GM23338 (cell line): ENCODE measurements at places on chromosomes 6 and 20.

DNA sequence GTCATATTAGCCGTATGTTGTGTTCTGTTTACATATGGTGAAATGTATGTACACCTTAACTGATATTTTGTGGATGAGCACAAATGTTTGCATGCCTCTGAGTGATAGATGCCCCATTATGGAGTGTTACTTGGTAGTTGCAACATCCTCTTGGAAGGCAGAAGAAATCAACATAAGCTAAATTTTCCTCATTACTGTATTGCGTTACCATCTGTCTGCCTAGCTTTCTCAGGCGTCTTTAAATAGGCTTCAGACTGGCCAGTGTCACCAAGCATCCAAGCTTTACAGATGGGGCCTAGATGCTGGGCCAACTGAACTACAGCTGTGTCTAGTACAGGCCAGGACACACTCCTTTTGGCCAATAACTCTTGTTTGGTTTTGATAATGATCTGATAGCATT, 250.6 kb downstream of the SAMD5 start:
- no peak for DNase-seq

- no peak for DNase-seq
Measured at GRCh38 chr6:143955971-143956370, 52.1 kb downstream of the PLAGL1 start.

DNA sequence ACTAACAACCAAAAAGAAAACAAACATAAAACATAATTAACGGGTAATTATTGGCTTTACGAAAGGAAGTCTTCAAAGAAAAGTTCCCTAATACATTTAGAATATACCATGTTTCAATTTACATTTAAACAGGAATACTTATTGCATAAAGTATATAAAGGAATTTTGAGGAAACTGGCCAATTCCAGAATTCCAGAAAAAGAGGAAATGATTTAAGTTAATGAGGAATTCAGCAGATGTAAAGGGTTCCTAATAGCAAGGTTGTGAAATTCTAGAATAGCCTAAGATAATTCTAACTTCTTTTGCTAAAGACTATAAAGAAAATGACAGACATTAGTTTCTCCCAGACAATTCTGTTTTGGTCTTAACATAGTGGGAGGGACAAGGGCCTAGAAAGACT, 35.0 kb downstream of the DTNBP1 start:
- DNase-seq: no peak

DNA sequence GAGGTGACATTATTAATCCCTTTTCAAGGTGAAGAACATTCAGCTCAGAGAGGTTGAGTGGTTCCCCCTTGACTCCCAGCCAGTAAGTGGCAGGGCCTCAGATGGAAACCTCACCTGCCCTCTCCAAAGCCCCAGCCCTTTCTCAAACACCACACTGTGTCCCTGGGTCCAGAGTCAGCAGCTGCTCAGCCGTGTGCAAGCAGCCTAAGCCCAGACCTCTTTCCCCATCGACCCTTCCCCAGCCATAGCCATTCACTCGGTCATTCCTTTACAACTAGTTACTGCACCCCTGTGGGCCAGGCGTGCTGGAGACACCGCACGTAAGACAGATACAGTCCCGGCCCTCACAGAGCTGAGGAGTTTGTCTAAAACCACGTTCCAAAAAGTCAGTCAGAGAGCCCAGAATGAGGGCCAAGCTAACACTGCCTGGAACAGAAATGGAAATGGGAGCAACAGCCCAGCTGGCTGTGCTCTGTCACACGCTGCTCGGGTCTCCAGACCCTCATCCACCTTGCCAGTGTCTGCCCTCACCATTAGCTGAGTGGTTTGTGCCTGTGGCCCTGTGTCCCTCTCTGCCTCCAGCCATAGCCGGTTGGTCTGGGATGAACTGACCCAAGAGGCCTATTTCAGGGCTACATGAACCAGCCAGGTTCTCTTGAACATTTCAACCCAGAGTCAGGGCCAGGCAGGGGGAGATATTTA, 29.6 kb downstream of the ZC3H12D start:
- no peak for DNase-seq

- DNase-seq: no peak
Measured at GRCh38 chr6:3775847-3776246, 24.3 kb upstream of the PXDC1 start.

GRCh38 chr20:25399037-25399430, 8.4 kb upstream of the ABHD12 start:
- peak; percentile 83 for DNase-seq

DNA sequence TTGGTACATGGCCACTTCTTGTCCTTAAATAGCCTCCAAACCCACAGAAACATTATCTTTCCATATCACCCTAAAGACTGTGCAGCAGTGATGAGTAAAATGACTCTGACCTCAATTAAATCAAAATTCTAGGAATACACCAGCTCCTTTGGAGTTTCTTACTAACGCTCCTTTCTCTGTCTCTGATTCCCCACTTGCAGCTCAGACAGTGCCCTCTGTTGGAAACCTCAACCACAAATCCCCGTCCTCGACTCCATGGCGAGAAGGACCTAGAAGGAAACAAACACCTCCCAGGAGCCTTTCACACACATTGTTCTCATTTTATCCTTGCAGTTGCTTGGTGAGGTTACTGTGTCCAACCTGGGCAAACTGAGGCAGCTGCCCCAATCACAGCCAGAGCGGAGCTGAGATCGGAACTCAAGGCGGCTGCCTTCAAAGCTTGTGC, 17.7 kb upstream of the PARD6B start:
- peak; percentile 78 for DNase-seq

- peak; percentile 74 for DNase-seq
Measured at GRCh38 chr6:113122060-113122459, 735.1 kb upstream of the MARCKS start.

DNA sequence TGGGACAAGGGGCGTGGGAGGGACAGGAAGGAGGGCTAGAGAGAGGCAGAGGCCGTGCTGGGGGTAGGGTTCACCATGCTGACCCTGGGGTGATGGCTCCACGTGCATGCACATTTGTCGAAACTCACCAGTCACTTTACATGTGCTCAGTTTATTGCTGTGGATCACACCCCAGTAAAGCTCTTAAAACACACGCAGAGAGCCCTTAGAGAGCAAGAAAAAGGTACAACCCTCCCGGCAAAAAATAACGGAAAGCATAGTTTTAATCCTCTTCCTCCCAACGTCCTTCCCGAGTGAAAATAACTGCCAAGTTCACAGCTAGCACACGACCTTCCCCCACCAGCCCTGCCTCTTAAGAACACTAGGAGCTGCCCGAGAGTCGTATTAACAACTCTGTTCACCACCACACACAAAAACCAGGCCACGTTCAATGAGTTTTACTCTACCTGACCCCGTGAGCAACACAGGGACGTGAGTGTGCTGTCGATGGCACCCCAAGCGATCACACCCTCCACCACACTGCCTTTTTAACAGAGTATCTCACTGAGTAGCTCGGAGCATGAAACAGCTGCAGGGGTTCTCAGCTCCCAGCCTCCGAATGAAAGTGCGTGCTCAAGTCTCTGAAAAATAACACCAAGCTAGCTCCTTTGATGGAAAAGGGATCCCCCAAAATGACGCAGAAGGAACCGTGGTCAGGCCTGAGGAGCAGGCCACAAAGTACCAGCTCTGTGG, 39.7 kb downstream of the TAF4 start:
- no peak for DNase-seq

- DNase-seq: peak; percentile 86
Measured at GRCh38 chr6:134379076-134379475, 61.2 kb upstream of the SGK1 start.

DNA sequence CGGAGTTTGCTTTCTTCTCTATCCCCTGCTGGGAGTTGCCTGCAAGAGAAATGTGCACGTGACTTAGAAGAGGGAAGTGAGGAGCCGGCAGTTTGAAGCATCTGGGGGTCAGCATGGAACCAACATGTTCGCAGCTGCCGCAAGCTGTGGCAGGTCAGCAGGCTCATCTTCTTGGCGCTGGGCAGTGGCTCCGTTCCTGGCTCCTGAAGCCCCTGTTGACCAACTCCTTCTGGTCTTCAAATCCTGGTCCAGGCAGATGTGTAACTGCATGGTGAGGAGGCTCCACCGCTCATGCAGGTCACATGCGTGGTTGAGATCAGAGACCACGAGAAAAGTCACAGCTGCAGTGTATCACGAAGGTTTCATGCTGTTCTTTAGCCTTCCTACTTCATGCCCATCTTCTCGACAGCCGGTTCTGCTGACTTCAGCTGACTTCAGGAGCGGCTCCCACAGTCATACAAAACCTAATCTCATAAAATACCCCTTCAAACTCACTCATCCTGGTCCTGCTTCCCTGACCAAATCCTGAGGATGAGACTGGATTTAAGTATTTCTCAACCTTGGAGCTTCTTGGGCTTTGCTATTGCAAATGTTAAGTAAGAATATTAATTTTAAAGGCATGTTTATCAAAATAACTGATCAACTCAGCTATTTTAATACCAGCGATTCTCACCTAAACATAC, 44.9 kb upstream of the BCAS1 start:
- DNase-seq: no peak

DNA sequence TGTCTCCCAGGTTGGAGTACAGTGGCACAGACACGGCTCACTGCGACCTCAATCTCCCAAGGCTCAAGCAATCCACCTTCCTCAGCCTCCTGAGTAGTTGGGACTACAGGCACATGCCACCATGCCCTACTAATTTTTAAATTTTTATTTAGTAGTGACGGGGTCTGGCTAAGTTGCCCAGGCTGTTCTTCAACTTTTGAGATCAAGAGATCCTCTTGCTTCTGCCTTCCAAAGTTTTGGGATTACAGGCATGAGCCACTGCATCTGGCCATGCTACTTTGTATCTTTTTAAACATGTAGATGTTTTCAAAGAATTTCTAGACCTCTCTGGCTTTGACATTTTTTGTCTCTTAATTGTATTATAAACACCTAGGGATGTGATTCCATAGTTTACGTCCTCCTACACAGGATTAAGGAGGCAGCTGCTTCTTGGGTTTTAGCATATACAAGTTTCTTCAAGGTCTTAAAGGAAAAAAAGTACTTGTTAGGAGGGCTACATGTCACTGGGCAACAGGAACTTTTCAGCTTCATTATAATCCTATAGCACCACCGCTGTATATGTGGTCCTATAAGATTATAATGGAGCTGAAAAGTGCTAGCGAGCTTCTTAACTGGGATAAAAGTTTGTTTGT, 1.3 kb downstream of the ADAT2 start:
- no peak for DNase-seq

GRCh38 chr6:107879941-107880340, 55.8 kb upstream of the SCML4 start:
- DNase-seq: no peak

DNA sequence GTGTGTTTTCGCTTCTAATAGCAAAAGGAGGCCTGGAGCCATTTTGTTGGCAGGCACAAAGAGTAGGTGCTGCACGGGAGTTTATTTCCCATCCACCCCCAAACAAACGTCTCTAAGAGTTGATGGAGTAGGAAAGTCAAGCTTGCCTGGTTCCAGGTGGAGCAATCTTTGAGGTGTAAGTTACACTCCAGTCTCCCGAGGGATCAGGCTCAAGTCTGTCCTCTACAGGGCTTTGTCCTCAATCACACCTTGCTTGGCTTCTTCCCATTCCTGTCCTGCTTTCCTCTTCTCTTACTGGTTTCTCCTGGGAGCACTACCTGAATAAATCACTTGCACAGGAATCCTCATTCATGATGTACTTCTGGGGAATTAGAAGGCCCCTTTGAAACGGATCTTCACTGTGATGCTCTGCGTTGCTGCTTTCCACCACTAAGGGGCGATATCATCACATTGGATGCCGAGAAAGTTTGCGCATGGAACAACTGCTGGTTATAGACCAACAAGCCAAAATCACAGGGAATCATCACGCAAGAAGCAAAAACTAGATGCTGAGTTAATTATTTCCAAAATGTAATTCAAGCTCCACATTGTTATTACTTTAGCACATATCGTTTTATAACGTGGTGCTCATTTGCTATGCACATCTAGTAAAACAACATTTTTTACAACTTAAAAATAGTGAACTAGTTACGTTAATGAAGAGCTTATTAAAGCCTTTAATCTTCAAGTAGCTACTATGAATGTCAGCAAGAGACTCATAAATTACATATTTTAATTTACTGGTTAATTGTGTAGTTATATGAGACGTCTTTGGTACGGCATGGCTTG, 156.8 kb downstream of the DNAH8 start:
- peak; percentile 88 for DNase-seq

DNA sequence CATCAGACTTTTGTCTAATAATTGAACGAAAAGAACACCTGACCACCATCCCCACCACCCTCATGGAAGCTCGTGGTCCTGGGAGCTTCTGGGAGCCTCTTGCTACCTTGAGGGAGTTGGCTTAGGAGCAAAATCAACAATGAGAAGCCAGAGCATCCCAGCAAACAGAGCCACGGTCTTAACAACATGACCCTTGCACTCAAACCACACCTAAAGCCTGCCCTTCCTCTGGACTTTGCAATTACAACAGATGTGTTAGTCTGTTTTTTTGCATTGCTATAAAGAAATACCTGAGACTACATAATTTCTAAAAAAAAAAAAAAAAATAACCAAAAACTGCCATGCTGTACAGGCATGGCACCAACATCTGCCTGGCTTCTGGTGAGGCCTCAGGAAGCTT, 9.5 kb upstream of the RBM24 start:
- DNase-seq: no peak

DNA sequence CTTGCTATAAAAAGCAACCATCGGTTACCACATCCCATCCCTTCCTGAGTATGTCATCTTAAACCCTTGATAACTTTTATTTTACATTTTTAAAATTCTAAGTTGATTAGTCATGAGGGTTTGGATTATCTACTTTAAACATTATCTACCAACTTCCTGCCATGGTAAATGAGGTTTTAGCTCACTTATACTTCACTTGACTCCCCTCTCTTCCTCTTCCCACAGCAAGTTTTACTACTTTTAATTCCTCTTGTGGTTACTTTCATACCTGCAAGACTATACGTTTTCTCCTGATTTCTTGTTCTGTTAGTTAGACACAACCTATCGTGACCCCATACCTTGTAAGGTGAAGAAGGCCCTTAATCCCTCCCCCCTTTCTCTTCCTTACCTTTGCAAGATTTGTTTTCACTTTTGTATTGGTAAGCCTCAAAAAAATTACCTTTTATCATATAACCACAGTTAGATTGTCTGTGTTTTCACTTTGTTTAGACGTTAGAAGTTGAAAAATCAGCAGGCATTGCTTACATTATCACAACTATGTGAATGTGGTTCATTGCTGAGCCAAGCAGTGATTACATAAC, 60.1 kb upstream of the OGFRL1 start:
- no peak for DNase-seq

DNA sequence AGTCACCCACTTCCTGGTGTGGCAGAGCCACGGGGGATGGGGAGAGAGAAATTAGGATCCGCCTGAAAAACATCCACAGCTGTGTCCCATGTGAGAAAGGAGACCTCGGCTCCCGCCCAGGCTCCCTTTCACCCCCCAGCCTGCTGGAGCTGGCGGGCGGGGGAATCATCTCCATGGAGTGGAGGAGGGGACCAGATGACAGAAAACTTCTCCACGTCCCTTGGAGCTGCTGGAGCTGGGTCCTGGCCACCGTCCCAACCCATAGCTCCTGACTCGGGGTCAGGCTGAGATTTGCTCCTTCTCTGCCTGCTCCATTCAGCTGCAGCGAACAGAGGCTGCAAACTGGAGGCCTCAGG, 113.8 kb downstream of the CEBPB start:
- no peak for DNase-seq

- no peak for DNase-seq
Measured at GRCh38 chr20:50692552-50692933, 1.2 kb upstream of the RIPOR3 start.

- DNase-seq: no peak
Measured at GRCh38 chr6:15506066-15506465, 156.8 kb downstream of the DTNBP1 start.

- peak; percentile 35 for DNase-seq
Measured at GRCh38 chr6:15620611-15621010, 42.2 kb downstream of the DTNBP1 start.
